ENCODE measurements at places on chromosomes 13 and 19.

GRCh38 chr19:16160943-16161560, 12.3 kb downstream of the CIB3 start:
- peak; percentile 93 for DNase-seq

DNA sequence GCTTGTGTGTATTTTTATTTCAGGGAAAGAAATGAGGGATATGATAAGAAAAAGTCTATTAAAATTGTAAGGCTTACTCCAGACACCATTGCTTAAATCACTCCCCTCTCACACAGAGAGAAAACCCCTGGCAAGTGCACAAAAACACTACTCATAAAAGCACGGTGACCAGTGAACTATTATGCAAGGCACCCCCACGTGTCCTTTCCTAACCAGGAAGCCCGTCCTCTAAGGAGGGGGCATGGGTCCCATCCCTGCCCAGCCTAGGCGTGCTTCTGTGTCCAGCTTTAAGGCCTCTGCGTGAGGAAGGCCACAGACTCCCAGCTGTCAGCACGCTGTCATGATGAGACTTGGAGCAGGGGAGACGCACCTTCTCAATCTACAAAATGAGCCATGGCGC, 83.5 kb downstream of the SLC7A1 start:
- DNase-seq = no peak

DNA sequence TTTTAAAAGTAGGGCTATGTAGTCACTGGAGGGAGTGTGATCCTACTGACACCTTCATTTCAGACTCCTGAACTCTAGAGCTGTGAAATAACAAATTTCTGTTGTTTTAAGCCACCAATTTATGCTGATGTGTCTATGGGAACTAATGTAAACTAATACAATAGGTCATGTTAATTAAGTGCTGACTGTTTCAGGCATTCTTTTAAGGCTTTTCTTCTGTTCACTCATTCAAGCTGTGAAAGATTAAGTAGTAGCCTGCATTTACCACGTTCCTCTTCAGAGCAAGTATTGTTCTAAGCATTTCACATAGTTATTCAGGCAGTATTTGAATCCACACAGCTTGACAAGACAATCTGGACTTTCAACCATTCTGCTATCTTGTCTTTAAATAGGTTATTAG, 1135.0 kb downstream of the SLITRK1 start:
- DNase-seq = no peak

GRCh38 chr19:35773020-35773806, 2.2 kb upstream of the ARHGAP33 start:
- peak; percentile 45 for DNase-seq

GRCh38 chr13:57933606-57934005, 302.1 kb downstream of the PCDH17 start:
- DNase-seq = peak; percentile 14
